ENCODE measurements at places on chromosomes 3 and 15.

DNA sequence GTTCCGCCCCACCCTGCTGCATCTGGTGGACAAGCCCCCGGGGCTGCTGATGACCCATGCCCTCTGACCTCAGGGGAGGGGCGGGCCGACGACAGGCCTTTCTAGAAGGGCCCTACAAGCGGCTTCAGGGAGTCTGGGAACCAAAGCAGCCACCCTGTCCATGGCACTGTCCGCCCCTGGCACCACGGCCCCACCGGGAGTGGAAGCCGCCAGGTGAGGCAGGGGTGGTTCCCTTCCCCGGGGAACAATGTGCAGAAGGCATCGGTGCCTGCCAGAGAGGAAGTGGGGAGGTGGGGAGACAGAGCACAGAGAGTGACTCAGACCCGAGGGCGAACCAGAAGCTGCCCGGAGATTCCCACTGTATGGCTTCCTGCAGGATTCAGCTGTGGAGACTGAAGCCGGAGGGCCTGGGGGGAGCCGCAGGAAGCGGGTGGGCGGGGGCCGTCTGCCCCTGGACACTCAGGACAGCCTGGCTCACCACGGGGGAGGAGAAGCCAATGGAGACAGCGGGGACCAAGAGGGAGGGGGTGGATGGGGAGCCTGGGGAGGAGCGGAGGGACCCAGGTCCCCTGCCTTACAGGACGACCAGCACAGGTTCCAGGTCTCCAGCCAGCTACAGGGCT, 134.0 kb downstream of the TPRA1 start:
- no peak for ATAC-seq

GRCh38 chr3:180684807-180685206, 5.5 kb upstream of the CCDC39 start:
- no peak for ATAC-seq

- no peak for ATAC-seq
Observed at GRCh38 chr3:8775181-8775580, 5.8 kb upstream of the OXTR start.

DNA sequence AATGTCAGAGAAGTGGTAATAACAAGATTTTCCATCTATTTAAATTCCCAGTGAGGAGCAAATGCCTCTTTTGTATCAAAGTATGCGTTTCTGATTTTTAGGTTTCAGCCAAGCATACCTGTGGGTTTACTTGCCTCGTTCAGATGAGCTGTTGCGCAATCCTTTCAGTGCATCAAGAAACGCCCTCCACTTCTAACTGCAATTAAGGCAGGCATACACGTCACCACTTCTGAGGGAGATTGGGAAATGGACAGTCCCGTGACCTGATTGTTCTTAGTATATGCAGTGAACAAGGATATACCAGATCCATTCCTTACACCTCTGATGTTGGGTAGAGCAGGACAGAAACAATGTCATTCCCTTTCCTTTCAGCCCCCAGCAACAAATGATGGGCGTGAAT, 219.0 kb downstream of the ITPR1 start:
- no peak for ATAC-seq

GRCh38 chr3:31565288-31565687, 32.6 kb downstream of the STT3B start:
- ATAC-seq, result no peak

DNA sequence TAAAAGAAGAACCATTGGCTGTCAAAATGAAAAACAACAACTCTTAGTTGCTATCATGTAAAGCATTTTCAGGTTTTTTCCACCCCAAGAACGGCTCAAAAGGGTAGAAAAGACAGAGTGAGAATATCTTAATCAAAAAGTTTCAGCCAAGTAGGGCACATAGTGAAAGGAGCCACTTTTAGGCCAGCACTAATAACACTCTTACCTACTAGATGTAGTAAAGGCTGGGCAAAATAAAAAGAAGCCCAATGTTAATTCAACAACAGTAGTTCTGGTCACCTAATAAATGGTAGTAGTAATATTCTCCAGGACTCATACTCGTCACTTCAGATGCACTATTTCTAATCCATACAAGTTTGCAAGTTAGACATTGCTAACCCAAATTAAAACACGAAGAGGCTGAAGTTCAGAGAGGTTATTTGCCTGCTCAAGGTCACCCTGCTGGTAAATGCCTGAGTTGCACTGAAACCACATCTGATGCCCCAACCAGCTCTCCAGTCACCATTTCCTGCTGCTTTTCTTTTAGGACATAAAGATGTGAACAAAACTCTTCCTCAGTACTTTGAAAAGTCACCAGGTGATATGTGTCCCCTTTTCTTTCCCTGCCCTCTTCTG, 7.5 kb downstream of the GOLIM4 start:
- ATAC-seq, result no peak

GRCh38 chr15:78668987-78669386, 28.0 kb upstream of the CHRNB4 start:
- ATAC-seq, result no peak

GRCh38 chr3:22982981-22983587, 220.0 kb upstream of the UBE2E2 start:
- ATAC-seq, result no peak

Data from stimulated activated memory B cell treated with anti-CD40 and anti-IgM and Interleukin-4, amounts not matched to agents 10 μg/mL and 1 μg/mL and 100 μg/mL, for 72 hours (primary cell).